CD4-positive, alpha-beta T cell treated with Interleukin-2 at 100 ng/mL for 4 hours (primary cell): ENCODE measurements at places on chromosomes 5 and 9.

- DNase-seq = no peak
Observed at GRCh38 chr5:107807431-107807830, 136.7 kb upstream of the EFNA5 start.

DNA sequence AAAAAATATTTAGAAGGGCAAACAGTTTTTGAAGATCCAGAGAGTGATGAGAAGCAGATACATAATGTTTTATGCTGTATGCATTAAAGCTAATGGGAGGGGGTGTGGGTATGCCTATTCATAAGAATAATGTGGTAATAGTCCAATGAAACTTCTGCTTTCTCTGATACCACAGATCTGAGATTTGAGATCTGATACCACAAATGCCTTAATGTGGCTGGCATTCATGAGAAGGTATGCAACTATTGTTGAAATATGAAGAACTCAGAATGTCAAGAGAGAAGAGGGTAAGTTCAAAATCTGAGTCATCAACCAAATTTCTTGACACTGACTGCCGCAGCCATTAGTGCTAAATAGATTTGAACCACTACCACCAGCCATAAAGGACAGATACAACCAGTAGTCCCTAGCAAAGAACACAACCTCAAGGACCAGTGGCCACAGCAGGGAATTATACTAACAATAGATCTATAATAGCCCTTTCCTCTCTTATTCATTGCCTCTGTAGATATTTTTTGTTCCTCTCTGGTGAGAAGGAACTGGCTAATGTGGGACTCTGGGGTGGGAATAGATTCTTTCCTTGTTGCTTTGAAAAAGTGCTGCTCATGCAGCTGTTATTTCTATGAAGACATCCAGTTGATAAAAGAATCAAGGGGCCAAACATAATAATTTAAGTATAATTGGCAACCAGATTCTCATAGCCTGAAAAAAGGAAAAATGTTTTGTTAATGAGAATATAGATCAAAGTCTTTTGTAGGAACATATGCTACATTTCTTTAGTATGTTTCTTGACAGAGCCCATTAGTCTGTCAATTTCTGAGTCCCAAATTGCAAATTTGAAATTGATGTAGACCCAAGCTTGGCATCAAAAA is 256.5 kb upstream of the ZNF608 start:
- DNase-seq = no peak

DNA sequence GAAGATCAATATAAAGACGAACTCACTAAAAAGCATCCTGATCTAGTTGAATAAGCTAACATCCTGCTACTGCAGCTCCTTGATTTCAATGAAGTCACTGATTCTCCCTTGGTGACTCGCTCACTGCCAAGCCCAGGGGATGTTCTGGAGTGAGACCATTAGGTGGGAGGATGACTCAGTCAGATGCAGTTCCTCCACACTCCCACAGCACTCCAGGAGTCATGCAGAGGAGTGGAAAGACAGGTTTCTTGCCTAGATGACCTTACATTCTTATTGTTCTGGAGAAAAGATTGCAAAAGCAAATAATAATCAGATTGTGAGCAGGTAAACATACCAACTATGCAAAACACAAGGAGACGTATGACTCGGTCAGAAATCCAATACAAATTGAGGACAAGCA is 15.3 kb downstream of the GCNT4 start:
- DNase-seq = no peak

GRCh38 chr5:142830241-142831008 is 60.2 kb downstream of the ARHGAP26 start:
- DNase-seq = no peak

DNA sequence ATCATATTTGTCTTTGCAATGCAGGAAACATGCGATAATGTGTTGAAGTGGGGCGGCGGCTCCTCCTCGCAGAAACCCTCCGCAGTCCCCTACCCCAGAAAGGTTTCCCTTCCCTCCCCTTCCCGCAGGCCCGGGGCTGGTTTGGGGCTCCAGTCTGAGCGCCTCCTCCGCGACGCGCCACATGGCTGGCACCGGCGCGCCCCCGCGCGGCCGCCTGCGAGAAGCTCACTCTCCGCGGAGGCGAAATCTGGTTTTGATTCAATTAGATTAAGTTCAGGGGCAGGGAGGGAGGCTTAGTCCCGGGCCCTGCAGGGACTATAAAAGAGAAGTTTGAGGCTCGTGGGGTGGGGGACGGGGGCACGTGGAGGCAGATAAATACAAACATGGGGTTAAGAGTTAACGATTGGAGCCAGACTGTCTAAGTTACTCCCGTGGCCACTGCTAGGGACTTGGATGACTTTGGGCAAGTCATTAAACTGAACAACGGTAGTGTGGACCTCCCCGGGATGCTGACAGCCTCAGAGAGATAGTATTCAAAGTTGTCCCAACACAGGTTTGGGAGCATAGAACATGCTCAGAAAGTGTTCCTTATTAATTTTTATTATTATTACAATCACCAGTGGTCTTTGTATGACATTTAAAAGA is 69.4 kb downstream of the MSX2 start:
- peak; percentile 37 for DNase-seq
